ENCODE measurements at places on chromosomes 1 and 21. TPM values are rescaled to one million over a fixed set of nuclear protein-coding genes. Genes with fewer than 3 reads are reported as not detected.

DNA sequence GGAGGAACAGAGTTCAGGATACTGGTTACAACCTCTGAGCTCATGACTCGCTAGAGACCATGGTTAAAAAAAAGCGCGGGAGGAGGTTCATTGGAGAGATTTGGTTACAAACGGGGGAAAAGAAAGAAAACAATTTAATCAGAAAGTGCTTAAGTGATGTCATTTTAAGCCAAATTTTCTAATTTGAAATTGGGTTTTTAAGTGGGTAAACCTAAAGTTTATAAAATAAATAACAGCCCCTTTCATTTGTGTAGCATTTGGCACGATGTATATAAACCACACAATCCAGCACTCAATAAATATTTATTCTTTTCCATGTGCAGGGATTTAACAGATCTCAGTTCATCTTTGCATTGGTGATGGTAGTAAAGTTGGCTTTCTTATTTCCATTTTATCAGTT is 7.0 kb upstream of the DPT start:
- no peak for DNase-seq

DNA sequence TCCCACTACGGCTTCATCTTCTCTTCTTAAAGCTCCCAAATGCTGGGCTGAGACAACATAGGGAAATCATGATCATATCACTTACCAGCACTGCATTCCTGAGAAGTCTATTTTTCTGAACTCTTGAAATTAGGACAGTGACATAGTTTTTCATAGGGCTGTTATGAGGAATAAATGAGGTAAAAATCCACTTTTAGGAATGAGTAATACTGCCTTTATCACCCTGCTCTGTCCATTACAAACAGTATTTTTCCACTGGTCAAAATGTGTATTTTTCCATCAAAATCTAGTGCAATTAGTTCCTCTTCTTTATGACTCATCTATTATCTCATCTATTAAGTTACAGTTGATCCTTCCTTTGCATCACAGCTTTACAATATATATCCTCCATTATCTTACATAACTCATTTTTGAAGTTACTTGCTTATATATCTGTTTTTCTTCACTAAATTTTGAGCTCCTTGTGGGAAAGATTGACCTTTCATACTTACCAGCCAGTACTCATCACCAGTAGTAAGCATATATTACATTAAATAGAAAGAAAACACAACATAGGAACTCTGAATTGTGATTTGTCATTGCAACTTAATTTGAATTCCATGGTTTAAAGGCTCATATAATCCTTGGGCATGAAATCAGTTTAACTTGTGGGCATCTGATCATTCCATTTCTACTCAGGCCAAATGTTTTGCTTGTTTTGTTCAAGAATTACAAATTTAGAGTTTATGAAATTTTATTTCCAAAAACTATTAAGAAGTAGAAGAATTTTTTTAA is 37.1 kb downstream of the PRRX1 start:
- no peak for DNase-seq

DNA sequence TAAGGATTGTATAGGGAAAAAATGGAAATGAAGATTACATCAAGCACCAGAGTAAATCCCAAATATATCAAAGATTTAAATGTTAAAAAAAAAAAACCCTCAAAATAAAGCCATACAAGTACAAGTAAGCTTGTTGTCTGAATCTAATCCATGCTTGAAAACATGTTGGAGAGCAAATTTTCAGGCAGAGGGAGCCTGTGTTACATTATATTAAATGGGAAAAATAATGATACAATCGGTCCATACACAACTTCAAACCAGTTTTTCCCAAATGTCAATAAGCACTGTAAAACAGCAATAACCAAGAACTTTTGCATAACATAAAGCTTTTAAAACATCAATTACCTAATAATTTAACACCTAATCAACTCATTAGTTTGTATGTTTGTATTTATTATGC is 949.4 kb upstream of the ADGRL4 start:
- no peak for DNase-seq

GRCh38 chr1:235866205-235866912 is at the start of gene LYST:
LYST (minus strand) TSS chr1:235866906; CDS start chr1:235830417, 36,489 bp downstream.
- peak; percentile 73 for DNase-seq

DNA sequence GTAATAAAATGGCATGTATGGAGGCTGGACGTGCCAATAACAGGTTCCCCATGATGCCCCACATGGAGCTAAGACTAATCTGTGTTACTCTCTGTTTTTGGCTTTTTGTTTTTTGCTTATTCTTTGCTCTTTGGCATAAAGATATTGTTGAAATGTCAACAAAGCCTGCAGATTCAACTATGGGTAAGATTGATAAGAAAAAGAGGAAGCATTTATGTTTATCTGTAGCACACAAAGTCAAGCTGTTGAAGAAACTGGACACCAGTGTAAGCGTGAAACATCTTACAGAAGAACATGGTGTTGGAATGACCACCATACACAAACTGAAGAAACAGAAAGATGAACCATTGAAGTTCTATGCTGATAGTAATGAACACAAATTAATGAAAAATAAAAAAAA is 402.7 kb downstream of the LTN1 start:
- no peak for DNase-seq

- DNase-seq = no peak
Observed at GRCh38 chr21:38658511-38658910, 147.2 kb upstream of the ETS2 start.

DNA sequence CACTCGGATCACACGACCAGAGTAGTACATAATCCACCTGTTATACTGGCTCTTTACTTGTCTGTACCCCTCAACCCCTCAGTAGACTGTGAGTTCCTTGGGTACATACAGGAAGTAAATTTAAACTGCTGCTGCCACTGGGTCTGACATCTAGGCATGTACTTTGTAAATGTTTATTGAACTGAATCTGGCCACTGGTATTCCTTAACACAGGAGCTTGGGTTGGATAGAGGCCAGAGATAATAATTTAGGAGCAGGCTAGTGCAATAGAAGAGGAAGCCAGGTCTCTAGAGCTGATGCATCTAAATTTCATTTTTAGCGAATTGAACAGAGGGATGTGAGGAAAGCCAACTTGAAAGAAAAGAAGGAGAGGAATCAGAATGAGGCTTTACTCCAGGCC is 12.4 kb downstream of the TTC4 start:
- no peak for DNase-seq

GRCh38 chr1:213057264-213058059 is 6.4 kb downstream of the RPS6KC1 start:
- DNase-seq = no peak

GRCh38 chr1:218711001-218711400 is 365.9 kb downstream of the TGFB2 start:
- no peak for DNase-seq

DNA sequence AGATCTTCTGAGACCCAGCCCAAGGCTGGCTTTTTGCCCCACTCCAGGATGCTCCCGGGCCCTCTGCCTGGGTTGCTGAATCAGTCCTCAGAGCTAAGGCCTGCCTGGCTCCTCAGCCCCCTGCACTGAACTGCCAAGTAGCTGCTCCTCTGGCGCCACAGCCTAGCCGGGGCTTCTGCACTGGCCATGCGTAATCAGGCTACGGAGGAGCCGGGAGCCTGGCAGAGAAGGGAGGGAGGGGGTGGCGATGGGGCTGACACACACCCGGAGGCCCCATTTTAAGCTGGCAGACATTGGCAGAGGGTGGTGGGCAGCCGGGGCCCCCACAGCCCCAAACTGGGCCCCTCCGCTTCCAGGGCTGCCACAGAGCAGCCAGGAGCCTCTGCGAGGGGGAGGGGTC is 38.7 kb downstream of the ALPL start:
- DNase-seq = no peak

The RPE65 gene
- total RNA-seq = not detected

The CYP4B1 gene
- 0.98 TPM for total RNA-seq

The BLACAT1 gene
- total RNA-seq = 0.14 TPM

The SLAMF9 gene
- not detected for total RNA-seq
